ENCODE measurements at places on chromosomes 4 and X. TPM values are rescaled to one million over a fixed set of nuclear protein-coding genes. Genes with fewer than 3 reads are reported as not detected.

DNA sequence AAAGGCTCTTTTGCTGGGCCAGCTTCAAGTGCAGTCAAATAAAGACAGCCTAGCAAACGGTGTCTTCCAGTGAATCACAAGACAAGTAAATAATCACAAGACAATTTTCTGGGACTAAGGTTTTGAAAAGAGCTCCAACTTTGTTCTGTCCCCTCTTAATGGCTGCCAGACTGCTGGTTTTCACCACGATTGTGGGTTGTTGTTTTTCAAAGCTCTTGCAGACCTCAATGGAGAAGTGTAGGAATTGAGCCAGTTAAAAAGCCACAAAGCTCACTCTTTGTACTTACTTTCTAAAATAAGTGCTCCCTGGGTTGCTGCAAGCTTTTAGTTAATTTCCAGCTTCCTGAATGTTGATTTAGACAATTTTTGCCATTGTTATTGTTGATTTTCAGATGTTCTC lies 405.8 kb upstream of the HTR2C start:
- no peaks in the 10 kb centered on the region for H3K36me3 ChIP-seq
- H3K27ac ChIP-seq, result no peak overlapping the region
- peaks cover 18% of the 10 kb centered on the region for H3K27me3 ChIP-seq
- no peak for DNase-seq
- no peak overlapping the region for H3K4me3 ChIP-seq

DNA sequence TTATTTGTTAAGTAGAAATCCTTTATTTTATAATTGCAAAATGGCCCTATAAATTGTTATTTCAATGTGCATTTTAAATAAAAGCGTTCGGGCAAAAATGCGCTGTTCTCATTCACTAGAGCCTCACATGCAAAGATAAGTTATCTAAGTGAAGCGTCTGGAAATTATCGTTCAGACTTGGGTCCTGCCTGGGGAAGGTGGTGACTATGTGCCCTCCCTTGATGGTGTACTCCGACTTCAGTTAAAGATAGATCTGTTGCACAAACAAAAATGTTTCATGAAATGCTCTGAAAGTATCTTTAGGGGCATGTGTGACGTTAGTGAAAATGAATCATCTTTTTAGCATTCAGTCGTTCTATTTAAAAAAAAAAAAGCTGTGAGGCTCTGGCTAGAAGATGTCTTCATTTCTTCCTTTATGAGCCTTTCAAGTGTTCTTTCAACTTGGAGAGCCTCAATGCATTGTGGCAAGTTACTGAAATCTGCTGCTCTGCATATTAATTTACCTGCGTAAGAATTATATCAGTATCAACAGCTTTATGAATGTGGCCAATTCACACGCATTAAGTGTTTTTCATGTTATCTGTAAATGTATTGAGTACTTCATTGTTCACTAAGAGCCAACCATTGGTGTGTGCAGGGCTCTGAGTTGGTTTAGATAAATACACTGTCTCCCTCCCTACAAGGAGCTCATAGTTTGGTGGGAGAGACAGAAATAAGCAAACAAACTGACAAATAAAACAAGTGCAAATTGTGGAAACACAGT lies 83.0 kb downstream of the AFF1 start:
- peaks cover 57% of the 10 kb centered on the region for H3K4me1 ChIP-seq
- peak overlapping the region; percentile 42 for H3K27ac ChIP-seq
- no peaks in the 10 kb centered on the region for H3K27me3 ChIP-seq
- no peak for DNase-seq

GNRHR gene
- not detected for total RNA-seq

DNA sequence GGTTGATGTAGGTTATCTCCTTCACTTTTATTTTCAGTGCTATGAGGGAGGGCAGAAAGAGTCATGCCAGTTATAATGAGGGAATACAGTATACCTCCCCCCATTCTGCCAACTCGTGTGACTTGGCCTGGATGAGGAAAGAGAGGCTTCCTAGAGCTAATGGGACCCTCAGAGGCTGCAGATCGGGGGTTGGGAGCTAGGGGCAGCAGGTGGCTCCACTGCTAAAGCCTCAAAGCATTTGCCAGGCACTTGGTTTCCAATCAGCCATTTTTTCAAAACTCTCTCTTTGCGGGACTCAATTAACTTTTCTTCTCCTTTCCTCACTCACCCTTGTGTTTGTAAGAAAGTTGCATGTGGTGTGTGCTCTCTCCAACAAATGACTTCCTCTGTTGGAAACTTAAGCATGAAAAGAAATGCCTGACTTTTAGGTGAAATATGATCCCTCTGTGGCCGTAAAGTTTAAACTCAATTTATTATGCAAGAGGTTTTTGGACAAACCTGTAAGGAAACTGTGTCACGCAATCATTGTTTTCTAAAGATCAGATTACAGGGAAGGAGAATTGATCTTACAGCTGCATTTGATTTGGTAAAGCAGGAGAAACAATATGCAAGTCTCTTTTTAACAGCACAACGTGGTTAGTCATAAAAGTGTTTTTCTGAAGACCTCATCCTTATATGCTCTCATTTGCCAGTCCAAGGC lies 7.0 kb downstream of the SFRP2 start:
- peaks cover under 1% of the 10 kb centered on the region for H3K27me3 ChIP-seq
- H3K4me3 ChIP-seq, result no peak overlapping the region
- no peak for DNase-seq
- peaks cover 20% of the 10 kb centered on the region for H3K36me3 ChIP-seq

GC gene
- total RNA-seq, result not detected

DNA sequence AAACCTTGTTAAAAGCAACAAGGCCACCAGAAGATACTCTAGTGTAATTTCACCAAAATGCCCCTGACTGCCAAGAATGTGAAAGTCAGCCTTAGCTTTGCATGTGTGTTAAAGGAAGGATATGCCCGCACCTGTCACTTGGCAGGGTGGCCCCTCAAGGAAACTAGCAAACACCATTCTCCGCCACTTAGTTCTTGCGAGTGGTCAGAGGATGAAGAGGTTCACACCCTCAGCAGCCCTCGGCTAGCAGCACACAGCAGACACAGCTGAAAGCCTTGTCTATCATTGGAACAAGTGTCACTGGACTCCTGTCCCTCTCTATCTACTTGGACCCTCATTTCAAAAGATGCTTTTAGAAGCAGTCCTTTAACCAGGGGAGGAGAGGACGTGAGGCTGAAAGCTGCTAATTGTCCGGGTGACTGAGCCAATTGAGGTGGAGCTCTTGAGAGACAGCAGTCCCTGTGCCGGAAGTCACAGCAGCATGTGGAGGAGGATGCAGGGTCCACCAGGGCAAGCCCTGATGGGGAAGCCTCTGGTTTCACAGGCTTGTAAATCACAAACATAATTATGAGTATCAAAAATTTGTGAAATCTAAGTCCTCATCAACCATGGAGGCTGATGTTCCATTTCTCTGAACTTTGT lies 18.0 kb downstream of the HHIP start:
- H3K4me3 ChIP-seq, result no peak overlapping the region
- no peak for DNase-seq
- H3K27me3 ChIP-seq, result no peaks in the 10 kb centered on the region
- H3K36me3 ChIP-seq, result no peaks in the 10 kb centered on the region
- peaks cover 29% of the 10 kb centered on the region for H3K4me1 ChIP-seq
- no peak overlapping the region for H3K27ac ChIP-seq

- no peak overlapping the region for H3K4me3 ChIP-seq
- H3K4me1 ChIP-seq, result no peaks in the 10 kb centered on the region
- H3K27ac ChIP-seq, result no peak overlapping the region
- peaks cover 4% of the 10 kb centered on the region for H3K27me3 ChIP-seq
- DNase-seq, result no peak
These were observed 202.1 kb upstream of the ANXA10 start for GRCh38 chr4:167890226-167890625.

SAGE1 gene
- total RNA-seq, result not detected

STPG2 gene
- total RNA-seq, result 0.77 TPM

SRPK3 gene
- total RNA-seq, result 0.18 TPM

DNA sequence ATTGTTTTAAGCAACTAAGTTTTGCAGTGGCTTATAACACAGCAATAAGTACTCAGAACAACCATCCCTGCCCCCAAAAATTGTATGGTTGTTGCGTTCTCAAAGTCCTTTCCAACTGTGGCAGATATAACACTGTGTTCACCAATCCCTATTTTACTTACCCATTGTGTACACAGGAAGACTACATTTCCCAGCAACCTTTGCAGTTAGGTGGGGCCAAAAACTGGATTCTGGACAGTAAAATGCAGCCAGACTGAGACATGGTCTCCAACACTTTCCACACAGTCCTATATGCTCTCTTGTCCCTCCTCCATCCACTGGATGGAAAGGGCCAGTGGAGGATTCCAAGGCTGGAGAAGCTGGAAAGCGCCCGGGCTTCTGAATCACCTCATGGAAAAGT lies 523.6 kb downstream of the BCOR start:
- peaks cover 15% of the 10 kb centered on the region for H3K4me1 ChIP-seq
- no peaks in the 10 kb centered on the region for H3K36me3 ChIP-seq
- peaks cover 14% of the 10 kb centered on the region for H3K27me3 ChIP-seq
- no peak overlapping the region for H3K4me3 ChIP-seq
- no peak for DNase-seq

HPGDS gene
- not detected for total RNA-seq

DNA sequence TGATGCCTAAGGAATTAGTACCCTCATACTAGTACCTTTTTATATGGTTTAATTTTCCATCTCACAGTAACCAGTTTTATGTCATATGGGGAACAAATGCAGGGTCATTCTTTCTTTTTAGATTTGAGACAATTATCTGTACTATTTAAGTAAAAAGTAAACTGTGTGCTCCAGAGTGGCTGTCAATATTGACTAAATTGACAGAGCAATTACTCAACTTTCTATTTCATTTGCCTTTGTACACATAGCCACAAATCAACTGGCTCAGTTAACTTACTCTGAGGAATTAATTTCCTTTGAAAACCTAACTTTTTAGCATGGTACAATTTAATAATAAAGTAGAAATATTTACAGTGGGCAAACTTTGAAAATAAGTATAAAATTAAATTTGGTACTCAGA lies 28.5 kb upstream of the TEX13C start:
- no peak for DNase-seq
- no peaks in the 10 kb centered on the region for H3K27me3 ChIP-seq
- H3K4me1 ChIP-seq, result no peaks in the 10 kb centered on the region
- H3K36me3 ChIP-seq, result no peaks in the 10 kb centered on the region
- H3K4me3 ChIP-seq, result no peak overlapping the region

GRCh38 chr4:40731792-40732245 lies 17.9 kb upstream of the NSUN7 start:
- no peak overlapping the region for H3K4me3 ChIP-seq
- H3K4me1 ChIP-seq, result no peaks in the 10 kb centered on the region
- peaks cover 14% of the 10 kb centered on the region for H3K27me3 ChIP-seq

FOXP3 gene
- 0.28 TPM for total RNA-seq

DGKK gene
- not detected for total RNA-seq

FAM120C gene
- total RNA-seq, result 14.7 TPM

LIMCH1 gene
- 9.8 TPM for total RNA-seq

- H3K27ac ChIP-seq, result no peak overlapping the region
- DNase-seq, result no peak
- no peak overlapping the region for H3K4me3 ChIP-seq
- H3K36me3 ChIP-seq, result no peaks in the 10 kb centered on the region
These were observed 60.2 kb downstream of the KCNIP4 start for GRCh38 chr4:21888195-21888976.

DNA sequence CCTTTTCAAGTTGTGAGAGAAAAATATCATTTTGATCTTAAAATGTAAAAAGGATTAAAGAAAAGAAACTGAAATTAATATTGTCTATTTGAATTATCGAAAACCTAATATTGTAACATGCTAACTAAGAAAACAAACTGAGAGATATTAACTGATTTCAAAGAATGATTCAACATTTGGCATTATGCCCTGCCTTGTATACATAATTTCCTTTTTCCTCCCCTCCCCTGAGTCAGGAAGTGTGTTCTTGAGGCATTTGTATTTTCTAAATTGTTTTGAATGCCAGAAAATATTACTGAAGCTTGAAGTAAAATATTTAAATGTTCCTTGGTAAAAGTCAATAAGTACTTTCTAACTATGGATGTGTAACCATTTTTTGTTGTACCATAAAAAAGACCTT lies 49.4 kb downstream of the RPS6KA3 start:
- peaks cover 10% of the 10 kb centered on the region for H3K4me1 ChIP-seq
- no peak overlapping the region for H3K4me3 ChIP-seq
- H3K27me3 ChIP-seq, result no peaks in the 10 kb centered on the region
- H3K27ac ChIP-seq, result no peak overlapping the region
- no peak for DNase-seq
- no peaks in the 10 kb centered on the region for H3K36me3 ChIP-seq

GRCh38 chr4:8117278-8117682 lies 41.3 kb downstream of the ABLIM2 start:
- H3K36me3 ChIP-seq, result peaks cover 1% of the 10 kb centered on the region
- peaks cover 44% of the 10 kb centered on the region for H3K27me3 ChIP-seq
- DNase-seq, result peak; percentile 58
- H3K27ac ChIP-seq, result no peak overlapping the region

DNA sequence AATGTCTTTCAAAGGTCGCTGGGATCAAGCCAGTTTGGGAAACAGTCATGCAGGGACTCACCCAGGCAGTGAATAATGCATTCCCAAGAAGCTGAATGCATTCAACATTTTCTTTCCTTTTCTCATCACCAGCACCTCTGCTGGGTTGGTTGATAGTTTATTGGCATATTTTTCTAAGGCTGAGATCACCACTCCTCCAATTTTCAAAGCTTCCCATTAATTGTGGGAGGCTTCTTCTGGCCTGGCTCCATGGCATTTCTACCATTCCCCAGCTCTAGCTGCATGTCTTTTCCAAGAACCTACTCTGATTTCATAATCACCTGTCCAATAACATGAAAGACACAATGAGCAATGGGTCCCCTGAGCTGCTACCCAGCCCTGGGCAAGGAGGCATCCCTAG lies 35.8 kb downstream of the CHRDL1 start:
- no peaks in the 10 kb centered on the region for H3K4me1 ChIP-seq
- no peak overlapping the region for H3K4me3 ChIP-seq
- H3K36me3 ChIP-seq, result no peaks in the 10 kb centered on the region

- no peaks in the 10 kb centered on the region for H3K4me1 ChIP-seq
- DNase-seq, result no peak
- no peak overlapping the region for H3K4me3 ChIP-seq
These were observed 156.0 kb upstream of the FRG1 start for GRCh38 chr4:189784651-189785050.
